ENCODE measurements at places on chromosomes 16 and 17.

DNA sequence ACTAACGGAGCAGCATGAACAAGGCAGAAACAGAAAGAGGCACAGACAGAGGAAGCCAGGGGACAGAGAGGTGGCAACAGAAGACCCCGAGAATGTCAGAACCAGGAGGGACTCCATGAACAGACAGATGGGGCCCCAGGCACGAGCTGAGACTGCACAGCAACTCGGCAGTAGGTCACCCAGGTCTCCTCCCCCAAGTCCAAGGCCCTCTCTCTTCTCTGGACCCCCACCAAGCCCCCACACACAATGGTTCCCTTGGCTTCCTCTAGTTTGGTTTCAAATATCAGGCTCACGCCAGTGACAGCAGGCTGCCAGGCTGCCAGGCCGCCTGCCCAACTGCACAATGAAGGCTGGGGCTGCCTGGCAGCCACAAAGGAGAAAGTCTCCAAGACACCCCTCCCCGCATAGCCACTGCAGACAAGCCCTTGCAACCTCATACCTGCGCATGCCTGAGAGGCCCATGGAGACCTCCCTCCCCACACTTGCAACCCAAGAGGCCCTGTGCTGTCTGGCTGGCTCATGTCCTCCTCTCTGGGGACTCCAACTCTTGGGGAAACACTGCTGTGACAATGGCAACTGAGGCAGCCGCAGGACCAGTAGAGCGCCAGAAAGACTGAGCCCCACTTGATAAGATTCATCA lies 54.8 kb downstream of the PIMREG start:
- no peak overlapping the region for H3K27ac ChIP-seq
- no peak overlapping the region for H3K4me3 ChIP-seq
- no peak for DNase-seq
- peaks cover 21% of the 10 kb centered on the region for H3K4me1 ChIP-seq
- H3K36me3 ChIP-seq: no peaks in the 10 kb centered on the region
- H3K27me3 ChIP-seq: no peaks in the 10 kb centered on the region

DNA sequence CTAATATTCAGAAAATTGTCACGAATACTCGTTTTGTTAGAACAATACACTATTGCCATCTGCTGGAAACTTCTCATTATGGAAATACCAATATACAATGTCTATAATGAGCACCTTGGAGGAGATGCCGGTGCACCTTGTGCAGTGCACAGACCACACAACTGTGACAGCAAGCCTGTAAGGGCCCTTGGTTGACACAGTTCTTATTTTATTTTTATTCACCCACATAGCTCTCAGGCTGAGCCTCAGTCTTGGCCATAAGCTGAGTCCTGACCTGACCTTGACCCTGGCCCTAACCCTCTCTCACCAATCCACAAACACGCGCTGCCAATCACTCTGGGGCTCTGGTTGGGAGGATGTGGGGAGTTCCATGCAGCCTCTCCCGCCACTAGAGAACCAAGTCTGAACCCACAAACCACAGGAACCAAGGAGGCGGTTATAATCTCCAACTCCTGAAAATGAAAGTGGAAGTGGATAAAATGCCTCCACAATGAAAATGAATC lies 7.6 kb downstream of the AIPL1 start:
- peak overlapping the region; percentile 27 for H3K27ac ChIP-seq
- peaks cover 4% of the 10 kb centered on the region for H3K36me3 ChIP-seq
- peaks cover 3% of the 10 kb centered on the region for H3K27me3 ChIP-seq
- DNase-seq: no peak
- H3K4me1 ChIP-seq: peaks cover 19% of the 10 kb centered on the region
- H3K4me3 ChIP-seq: peak overlapping the region; percentile 31

- peaks cover 8% of the 10 kb centered on the region for H3K4me1 ChIP-seq
- no peak overlapping the region for H3K27ac ChIP-seq
- peaks cover 44% of the 10 kb centered on the region for H3K27me3 ChIP-seq
These were observed 8.5 kb upstream of the SSTR2 start for GRCh38 chr17:73156166-73156840.

GRCh38 chr17:61984821-61985220 lies 57.0 kb upstream of the INTS2 start:
- peaks cover 20% of the 10 kb centered on the region for H3K4me1 ChIP-seq
- H3K36me3 ChIP-seq: peaks cover 5% of the 10 kb centered on the region
- no peaks in the 10 kb centered on the region for H3K27me3 ChIP-seq
- no peak overlapping the region for H3K27ac ChIP-seq
- no peak for DNase-seq
